ENCODE measurements at places on chromosomes 13 and 19. TPM values are rescaled to one million over a fixed set of nuclear protein-coding genes. Genes with fewer than 3 reads are reported as not detected.

Gene ADGRE2
- total RNA-seq, result 1.4 TPM

Gene SMAD9
- 10.2 TPM for total RNA-seq

Gene MAST3
- 5.1 TPM for total RNA-seq

Gene KIR2DL4
- total RNA-seq, result not detected

Gene MED16
- total RNA-seq, result 28.4 TPM

- peak; percentile 63 for DNase-seq
These were observed 18.0 kb downstream of the MPND start for GRCh38 chr19:4361152-4362046.

DNA sequence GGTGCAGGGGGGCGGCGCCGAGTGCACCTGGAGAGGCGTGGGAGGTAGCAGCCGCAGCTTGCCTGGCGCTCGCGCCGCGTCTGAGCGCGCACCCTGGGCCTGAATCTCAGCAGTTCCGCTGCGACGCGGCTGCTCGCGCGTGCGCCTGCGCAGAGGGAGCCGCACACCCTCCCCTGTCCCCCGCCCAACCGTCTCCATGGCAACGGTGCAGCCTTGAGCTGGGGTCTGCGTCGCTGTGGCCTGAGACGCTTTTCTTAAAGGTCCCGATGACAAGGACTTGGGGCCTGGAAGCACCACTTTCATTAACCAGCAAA is at the start of gene PNMA8B:
PNMA8B (minus strand) TSS at position 82 of the 314 bp plus-strand sequence. CDS start 402 bp downstream, outside the sequence.
- peak; percentile 82 for DNase-seq

DNA sequence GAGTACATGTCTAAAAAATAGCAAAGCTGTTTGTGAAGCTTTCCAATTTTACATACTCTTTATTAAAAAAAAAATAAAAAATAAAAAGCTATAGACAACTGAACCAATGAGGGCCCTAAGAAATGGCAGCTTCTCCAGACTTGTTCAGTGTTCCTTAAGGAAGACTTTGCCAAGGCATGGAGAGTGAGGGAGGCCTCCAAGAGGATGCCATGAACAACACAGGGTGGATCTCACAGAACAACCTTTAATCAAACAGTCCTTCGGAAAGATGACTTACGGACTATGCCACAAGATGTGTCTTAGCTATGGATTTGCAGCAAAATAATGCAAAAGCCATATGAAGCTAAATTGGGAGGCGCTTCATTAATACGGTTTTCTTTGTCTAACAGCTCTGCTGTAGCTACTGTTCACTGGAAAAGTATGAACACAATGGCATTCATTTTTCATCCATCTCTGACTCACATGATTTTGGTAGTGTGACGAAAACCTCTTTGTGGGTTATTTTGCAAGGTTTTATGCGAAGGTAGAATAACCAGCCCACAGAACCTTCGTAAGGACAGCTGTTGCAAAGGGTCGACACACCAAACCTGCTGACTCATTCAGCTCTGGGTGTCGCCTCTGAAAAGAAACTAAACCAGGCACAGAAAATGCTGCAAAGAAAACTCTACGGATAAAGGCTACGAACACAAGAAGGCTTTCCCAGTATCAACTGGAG is 27.7 kb downstream of the EFNB2 start:
- no peak for DNase-seq

GRCh38 chr13:29718694-29719093 is 123.2 kb upstream of the SLC7A1 start:
- DNase-seq, result no peak

GRCh38 chr13:75788481-75788981 is 152.4 kb downstream of the LMO7 start:
- no peak for DNase-seq

DNA sequence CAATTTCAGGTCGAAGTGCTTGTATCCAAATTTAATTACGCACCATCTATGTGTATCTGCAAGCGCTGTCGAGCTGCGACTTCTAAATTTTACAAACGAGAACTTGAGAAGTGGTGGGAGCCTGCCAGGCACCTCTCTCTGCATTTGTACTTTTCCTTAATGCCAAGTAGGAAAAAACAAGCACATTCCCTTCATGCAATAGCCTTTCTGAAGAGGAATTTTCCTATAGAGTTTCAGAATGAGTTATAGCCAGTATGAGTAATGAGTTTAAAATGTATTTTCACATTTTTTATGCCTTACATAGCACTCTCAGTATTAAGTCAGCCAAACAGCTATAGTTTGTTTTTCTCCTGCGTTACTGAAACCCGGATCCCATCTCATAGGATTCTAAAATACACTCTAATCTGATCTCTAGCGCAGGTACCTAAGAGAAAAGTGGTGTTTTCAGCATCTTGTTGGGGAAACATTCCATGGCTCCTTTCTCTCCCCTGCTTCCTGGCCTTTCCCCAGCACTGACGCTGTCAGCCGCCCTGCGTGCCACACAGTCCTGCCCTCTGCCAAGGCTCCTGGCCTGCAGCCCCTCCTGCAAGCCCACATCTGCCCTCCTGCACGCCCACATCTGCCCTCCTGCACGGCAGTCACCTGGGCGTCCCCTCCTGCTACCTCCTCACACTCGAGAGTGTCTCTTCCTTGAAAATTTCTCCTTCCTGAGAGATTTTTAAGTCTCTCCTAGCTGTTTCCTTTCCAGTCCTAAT is 526.9 kb downstream of the MYO16 start:
- peak; percentile 72 for DNase-seq

- DNase-seq, result no peak
These were observed 413.9 kb downstream of the SLITRK5 start for GRCh38 chr13:88085036-88085435.

DNA sequence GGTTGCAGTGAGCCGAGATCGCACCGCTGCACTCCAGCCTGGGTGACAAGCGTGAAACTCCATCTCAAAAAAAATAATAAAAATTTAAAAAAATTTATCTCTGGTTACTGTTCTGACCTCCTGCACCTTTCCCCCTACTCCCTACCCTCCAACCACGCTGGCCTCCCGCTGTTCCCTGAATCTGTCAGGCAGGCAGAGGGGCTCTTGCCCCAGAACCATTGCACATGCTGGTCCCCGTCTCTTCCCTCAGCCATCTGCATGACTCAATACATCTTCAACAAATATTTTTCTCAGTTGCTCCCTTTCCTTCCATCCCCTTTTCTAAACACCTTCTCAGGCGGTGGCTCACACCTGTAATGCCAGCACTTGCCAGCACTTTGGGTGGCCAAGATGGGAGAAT is 1.1 kb upstream of the FAM187B start:
- DNase-seq, result no peak

- no peak for DNase-seq
These were observed 890.9 kb downstream of the PCDH9 start for GRCh38 chr13:66339214-66339613.

DNA sequence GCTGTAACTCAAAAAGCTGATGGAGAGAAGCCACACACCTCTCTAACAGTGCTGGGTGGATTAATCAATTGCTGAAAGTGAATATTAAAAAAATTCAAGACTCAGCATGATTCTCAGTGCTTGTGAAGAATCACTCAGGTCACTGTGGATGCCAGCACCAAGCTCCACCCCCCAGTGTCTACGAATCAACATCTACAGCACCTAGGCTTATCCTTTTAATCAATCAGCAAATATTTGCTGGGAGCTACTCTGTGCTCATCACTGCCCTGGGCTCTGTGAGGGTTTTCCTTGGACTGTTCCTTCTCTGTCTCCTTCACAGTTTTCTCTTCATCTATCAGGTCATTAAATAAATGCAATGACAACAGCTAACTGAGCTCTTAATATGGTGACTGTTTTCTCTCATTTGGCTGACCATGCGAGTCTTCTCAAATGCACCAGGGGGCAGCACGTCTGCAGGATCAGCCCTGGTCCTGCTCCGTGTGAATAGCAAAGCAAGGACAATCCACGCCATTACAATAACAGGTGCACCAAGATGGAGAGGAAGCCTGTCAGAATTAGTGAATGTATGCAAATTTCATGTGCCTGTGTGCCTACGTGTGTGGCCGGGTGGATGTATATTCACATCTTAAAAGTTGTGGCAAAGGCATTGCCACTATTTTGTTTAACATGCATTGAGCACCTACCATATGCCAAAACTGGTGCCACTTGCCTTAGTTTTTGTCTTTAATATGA is 14.6 kb upstream of the C13orf42 start:
- DNase-seq, result peak; percentile 28

- DNase-seq, result peak; percentile 46
These were observed 802 bp downstream of the DMPK start for GRCh38 chr19:45781214-45782161.

- no peak for DNase-seq
These were observed 3.8 kb downstream of the ZNF490 start for GRCh38 chr19:12606796-12607195.

All from right cardiac atrium (tissue), 5 donors.